NCI-H187 (cell line): ENCODE measurements at places on chromosomes 6 and 20.

- DNase-seq: no peak
Measured at GRCh38 chr6:38078671-38079070, 259.1 kb downstream of the ZFAND3 start.

- no peak for DNase-seq
Measured at GRCh38 chr20:58237318-58238132, 9.1 kb upstream of the ANKRD60 start.

DNA sequence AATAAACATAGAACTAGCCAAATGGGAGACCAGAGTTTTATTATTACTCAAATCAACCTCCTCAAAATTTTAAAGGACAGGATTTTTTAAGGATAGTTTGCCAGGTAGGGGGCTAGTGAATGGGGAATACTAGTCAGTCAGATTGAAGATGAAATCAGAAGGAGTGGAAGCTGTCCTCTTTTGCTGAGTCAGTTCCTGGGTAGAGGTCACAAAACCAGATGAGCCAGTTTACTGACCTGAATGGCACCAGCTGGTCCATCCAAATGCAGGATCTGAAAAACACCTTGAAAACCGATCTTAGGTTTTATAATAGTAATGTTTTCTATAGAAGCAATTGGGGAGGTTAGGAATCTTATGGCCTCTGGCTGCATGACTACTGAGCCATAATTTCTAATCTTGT, 558.2 kb downstream of the PKHD1 start:
- no peak for DNase-seq

DNA sequence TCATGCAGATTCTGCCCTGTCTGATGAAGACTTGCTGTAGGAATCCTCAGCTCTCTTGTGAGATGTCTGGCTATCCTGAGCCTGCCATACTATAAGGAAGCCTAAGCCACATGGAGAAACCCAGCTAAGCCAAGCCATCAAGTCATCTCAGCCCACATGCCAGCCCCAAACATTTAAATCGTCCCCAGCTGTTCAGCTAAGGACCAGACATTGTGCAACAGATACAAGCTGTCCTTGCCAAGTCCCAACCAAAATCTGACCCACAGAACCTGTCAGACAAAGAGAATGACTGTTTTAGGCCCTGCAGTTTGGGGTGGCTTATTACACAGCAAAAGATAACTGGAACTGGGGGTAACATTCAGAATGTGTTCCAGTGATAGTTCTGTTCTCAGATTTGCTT, 36.8 kb upstream of the FOXC1 start:
- no peak for DNase-seq

DNA sequence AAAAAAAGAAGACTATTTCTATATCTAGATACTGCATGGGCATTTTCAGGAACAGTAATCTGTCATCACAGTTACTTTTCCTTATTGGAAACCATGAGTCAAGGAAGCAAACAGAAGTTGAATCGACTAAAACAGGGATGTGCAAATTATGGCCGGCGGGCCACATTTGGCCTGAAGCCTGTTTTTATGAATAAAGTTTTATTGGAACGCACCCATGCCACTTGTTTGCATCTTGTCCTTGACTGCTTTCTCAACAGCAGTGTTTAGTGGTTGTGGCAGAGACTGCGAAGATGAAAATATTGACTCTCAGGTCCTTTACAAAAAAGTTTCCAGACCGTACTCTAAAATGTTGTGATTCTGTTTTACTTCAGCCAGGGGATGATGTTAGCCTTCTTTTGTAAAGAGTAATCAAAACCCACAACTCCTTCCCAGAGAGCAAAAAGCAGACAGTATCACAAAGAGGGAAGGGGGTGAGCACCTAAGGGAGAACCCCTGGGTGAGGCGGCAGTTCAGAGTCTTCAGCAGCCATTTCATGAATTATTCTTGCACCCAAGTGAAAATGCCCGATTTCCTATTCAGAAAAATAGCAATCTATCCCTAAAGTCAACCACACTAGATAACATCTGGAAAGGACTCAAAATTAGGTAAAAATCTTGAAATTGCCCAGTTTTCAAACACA, 190.4 kb downstream of the MYLK4 start:
- DNase-seq: no peak

- no peak for DNase-seq
Measured at GRCh38 chr6:52735071-52735470, 28.2 kb downstream of the GSTA2 start.

- DNase-seq: no peak
Measured at GRCh38 chr6:8080362-8081151, 16.4 kb upstream of the BLOC1S5 start.

DNA sequence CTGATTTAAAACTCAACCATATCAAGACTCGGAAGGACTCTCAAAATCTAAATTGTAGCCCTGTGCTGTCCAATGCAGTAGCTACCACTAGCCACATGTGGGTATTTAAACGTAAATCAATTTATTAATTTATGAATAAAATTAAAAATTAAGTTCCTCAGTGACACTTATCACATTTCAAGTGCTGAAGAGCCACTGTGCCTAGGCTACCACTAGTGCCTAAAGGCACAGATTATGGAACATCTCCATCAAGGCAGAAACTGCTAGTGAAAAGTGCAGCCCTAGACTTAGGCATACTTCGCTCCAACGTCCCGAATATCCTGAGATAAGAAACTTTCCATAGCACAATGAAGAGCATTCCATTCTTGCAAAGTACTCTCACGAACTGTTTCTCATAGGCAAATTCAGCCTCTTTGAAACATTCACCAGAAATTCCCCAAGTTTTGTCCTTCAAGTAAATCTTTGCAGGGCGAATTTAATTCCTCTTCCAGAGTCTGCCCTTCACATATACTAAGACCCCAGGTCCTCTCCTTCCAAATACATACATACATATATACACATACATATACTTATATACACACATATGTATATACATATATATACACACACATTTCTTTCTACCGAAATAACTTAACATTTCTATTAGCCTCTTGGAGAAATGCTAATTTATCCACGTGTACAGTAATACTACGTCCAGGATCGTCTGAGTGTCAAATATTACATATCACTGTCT, 1.3 kb downstream of the SUPT3H start:
- DNase-seq: no peak

DNA sequence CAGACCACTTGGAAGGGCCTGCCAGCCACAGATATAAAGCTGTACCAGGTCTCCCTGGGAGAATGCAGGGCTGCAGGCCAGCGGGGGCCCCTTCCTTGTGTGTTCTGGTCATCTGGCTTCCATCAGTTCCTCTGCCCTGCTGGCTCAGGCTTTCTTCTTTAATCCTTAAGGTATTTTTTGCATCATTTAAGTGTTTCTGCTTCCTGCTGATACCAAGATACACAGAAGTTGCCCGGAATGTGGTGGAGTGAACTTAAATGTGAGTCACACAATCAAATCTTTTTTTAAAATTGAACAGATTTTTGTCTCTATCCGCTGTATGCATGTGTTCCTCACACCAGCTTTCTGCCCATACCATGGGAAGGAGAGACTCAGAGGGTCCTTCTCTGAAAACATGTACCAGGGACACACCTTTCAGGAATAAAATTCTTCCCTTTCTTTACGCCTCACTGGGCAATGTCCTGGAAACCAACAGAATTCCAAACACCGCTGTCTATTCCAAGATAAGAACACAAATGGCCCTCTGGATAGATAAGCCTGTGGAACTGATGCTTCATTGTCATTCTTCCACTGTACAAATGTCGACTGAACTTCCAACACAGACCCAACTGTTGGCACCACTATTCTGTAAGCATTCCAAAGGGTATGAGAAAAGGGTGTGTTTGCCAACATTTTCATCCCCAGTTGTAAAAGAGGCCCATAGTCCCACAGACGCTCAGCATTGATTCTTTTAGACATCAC, 206.2 kb upstream of the MYLIP start:
- no peak for DNase-seq

GRCh38 chr6:5058254-5058653, 26.9 kb upstream of the PPP1R3G start:
- no peak for DNase-seq

- no peak for DNase-seq
Measured at GRCh38 chr20:12512755-12513154, 496.0 kb upstream of the SPTLC3 start.

DNA sequence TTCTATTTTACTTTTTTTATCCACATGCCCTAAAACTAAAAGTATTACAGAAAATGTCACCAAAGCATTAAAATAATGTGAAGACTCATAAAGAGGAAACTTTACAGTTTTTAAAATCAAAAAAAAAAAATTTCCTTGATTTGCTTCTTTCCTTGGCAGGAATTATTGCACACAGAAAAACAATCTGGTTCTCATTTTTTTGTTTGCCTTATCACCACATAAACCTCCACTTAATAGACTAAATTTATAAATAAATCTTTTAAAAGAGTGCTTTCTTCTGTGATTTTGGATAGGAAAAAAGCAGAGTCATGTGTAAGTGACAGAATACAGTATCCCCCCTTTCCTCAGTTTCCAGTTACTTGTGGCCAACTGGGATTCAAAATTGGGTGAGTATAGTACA, 695.1 kb upstream of the CITED2 start:
- DNase-seq: no peak

DNA sequence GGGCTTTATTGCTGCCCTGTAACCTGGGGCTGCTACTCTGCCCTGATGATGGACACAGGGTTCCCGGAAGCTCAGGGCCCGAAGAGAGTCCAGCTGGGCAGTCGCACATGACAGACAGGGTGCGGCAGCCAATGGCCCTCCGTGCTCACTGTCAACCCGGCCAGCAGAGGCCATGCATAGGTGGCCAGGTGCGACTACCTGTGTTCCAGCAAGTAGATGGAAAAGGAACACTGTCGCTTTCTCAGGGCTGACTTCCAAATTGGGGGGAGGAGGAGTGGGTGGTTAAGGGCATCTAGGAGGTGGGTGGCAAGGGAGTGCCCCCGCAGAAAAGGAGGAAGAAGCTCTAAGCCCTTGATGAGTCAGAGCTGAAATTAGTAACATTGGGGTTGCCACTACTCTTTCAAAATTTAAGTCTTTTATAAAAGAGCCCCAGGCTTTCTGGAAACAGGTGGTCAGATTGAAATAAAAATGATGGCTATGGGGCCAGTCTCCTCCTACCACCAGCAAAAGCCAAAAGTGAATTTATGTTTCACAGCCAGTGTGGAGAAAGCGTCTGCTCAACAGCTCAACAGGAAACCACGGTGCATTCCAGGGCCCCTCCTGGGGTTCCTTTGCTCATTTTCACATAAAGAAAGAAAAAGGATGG, 2.3 kb upstream of the RAMACL start:
- no peak for DNase-seq

DNA sequence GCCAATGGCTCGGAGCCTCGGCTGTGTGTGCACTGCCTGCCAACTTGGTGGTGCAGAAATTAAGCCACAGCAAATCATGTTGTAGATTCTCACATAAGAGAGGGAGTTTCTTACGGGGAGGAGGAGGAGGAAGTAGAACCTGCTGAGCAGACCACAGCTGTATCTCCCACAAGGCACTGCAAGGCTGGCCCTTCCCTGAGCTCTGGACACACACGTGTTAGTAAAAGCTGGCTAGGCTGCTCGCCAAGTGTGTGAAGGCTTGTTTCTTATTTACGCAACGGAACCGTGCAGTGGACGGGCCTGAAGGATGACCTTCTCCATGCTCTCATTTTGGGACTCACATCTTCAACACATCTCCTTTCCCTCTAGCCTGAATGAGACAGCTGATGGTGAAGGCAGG, 15.7 kb upstream of the QKI start:
- no peak for DNase-seq

- no peak for DNase-seq
Measured at GRCh38 chr6:154488802-154489437, 21.6 kb downstream of the CNKSR3 start.

GRCh38 chr6:107972413-107973096, 14.5 kb upstream of the SEC63 start:
- DNase-seq: no peak

- no peak for DNase-seq
Measured at GRCh38 chr6:160972111-160972510, 19.5 kb upstream of the MAP3K4 start.

DNA sequence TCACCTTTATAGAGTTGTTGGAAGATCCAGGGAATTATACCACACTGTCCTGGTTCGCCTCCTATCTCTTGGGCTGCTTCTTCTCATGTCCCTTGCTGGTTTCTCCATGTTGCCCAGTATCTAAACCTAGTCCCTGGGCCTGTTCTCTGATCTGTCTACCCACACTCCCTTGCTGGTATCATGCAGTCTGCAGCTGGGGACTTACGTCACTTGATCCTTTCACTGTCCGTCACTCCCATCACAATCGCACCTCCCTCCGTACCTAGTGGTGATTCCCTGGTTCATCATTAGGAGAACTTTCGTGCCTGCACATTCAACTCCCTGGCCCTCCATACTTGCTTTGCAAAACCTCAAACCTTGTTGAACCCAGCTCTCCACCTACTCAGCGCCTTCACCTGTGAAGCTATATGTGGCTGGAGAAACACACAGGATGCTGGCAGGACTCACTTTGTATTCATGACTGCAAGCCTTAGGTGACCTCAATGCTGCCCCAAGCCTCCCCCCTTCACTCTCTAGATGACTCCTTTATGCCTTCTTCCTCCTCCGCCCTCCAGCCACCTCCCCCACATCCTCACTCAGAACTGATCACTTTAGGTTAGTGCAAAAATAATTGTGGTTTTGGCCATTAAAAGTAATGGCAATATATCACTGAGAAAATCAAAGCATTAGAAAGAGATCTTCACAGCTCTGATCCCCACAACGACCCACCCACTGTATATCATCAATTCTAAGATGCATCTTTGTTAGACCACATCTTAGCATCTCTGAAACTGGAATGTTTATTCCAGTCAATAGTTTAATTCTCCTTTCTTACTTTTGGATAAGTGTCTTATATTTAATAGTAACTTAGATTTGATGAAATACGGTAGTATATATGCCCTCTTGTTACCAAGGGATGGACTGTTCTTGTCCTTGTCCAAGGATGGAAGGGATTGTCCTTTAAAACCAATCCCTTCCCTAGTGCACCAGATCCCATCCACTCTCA, 26.4 kb downstream of the GDAP1L1 start:
- no peak for DNase-seq

DNA sequence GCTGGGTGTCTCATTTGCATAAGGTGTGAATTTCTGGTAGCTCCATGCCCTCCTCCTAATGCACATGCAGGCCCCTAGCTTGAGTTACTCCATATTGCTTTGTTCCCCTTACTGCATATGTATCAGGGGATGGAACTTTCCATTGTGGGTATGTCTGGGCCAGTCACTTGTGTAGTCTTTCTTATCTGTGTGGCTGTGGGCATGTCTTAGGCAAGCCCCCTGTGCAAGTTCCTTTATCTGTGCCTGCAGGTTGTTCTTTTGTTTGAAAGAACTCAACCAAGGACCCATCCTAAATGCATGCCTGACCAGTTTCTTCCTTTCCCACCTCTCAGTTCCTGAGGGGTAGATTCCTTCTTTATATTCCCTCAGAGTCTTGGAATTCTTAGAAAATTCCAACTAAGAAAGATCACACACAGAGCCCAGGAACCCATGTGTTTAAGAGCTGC, 23.6 kb downstream of the MBOAT1 start:
- no peak for DNase-seq

- DNase-seq: no peak
Measured at GRCh38 chr6:80163754-80164187, 57.3 kb downstream of the BCKDHB start.
